ENCODE measurements at places on chromosomes 16 and 17.
A peak's percentile ranks its signal among the peaks of the same experiment; 100 is the strongest.

DNA sequence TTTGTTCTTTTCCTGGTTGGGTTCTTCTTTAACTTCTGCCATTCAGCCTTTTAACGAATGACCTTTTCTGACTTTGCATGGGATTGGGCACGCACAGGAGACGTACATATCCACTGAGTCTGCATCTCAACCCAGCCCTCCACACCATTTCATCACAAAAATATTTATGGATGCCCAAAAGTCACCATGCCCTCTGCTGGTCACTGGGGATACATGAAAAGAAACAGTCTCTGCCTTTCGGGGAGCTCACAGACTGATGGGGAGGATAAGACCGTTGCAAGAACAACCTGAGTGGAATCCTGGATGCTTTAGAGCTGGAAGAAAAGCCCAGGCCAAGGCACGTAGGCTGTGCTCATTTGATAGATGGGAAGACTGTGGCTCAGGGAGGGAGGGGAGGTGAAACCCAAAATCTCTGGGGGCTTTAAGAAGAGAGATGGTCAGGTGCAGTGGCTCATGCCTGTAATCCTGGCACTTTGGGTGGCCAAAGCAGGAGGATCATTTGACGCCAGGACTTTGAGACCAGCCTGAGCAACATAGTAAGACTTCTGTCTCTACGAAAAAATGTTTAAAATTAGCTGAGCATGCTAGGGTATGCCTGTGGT, 7.9 kb upstream of the MT2A start:
- peak; percentile 61 for DNase-seq

- DNase-seq, result no peak
These were observed 42.7 kb upstream of the SDK2 start for GRCh38 chr17:73686961-73687360.

GRCh38 chr16:74743668-74744299, 30.8 kb downstream of the FA2H start:
- DNase-seq, result no peak

GRCh38 chr16:71357681-71358080, 842 bp upstream of the CALB2 start:
- no peak for DNase-seq

DNA sequence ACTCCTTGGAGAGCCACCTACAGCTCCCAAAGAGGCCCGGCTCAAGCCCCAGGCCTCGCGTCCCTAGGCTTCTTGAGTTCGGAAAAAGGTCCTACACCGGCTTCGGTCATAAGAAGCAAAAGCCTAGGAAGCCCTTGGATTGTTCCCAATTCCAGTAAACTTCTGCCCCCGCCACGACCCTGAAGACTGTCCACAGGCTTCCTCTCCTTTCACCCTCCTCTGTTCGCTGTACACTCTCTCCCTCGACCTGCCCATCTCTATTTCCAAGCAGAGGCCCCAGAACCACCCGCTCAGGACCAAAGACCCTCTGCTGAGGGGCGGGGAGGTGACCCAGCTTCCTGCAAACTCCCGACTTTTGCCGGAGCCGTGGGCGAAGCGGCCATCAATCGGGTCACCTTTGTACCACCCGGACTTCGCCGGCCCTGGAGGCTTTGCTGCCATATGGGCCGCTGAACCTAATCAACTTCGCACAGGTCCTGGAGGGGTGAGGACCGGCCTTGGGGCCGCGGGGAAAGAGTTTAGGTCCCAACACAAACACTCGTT, 2.7 kb downstream of the HOXB2 start:
- DNase-seq, result no peak

DNA sequence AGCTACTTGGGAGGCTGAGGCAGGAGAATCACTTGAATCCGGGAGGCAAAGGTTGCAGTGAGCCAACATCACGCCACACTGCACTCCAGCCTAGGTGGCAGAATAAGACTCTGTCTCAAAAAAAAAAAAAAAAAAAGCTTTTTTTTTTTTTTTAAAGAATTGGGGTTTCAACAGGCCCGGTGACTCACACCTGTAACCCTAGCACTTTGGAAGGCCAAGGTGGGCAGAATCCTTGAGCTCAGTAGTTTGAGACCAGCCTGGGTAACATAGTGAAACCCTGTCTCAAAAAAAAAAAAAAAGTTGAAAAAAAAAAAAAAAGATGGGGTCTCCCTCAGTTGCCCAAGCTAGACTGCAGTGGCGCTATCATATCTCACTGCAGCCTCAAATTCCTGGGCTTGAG, 6.6 kb upstream of the HEXIM2 start:
- DNase-seq, result no peak

DNA sequence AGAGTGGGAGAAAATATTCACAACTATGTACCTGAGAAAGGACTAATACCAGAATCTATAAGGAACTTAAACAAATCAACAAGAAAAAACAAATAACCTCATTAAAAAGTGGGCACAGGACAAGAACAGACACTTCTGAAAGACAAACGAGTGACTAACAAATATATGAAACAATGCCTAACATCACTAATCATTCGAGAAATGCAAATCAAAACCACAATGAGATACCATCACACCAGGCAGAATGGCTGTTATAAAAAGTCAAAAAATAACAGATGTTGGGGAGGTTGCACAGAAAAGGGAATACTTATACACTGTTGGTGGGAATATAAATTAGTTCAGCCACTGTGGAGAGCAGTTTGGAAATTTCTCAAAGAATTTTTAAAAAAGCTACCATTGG, 83.5 kb upstream of the WSCD1 start:
- DNase-seq, result no peak

GRCh38 chr17:67377488-67378453, 690 bp downstream of the PITPNC1 start:
- DNase-seq, result peak; percentile 69

- no peak for DNase-seq
These were observed 213.9 kb downstream of the MRTFB start for GRCh38 chr16:14284930-14285512.

DNA sequence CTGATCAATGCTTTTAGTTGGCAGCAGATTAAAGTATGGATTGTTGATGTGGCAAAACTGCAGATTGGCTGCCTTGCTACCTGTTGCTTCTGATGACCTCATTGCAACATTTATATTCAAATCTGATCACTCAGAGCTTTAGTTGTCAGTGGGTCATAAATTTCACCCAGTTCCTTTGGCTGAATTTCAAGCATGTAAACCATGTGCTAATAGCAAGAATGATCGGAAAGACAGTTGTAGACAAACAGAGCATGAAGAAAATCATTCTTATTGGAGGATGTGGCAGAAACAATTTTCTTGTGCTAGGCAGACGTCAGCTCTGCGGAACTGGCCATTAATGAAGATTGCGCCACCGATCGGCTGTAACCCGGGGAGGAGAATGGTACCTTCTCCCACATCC, 346.6 kb upstream of the EEF2KMT start:
- DNase-seq, result no peak

- DNase-seq, result no peak
These were observed 103.9 kb downstream of the GNAO1 start for GRCh38 chr16:56295059-56295665.

GRCh38 chr16:2206780-2207433, 1.7 kb downstream of the MLST8 start:
- DNase-seq, result peak; percentile 44

DNA sequence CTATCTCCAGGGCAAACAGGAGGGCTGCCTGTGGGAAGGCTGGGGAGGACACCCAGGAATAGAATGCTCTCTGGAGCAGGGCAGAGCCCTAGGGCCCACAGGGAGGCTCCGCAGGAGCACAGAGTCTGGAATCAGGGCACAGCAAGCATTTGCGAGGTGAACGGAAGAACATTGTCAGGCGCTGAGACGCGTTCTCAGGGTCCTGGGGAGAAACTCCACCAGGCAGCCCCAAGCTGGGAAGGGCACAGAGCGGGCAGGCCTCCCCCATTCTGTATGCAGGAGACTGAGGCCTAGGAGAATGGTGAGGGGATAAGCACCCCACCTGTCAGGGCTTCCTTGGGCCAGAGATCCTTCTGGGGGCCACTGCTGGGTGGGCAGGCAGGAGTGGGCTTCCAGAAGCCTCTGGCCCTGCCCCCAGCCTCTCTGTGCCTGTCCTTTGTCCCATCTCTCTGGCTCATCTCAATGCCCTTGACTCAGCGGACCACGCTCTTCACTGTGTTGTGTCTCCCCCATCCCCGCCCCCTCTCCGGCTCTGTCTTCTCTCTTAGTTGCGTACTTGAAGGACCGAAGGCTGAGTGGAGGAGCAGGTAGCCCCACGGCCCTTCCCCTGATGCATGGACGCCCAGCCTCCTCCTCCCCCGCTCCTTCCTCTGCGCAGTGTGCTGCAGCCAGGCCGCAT, 5.1 kb upstream of the SETD6 start:
- DNase-seq, result no peak

- peak; percentile 17 for DNase-seq
These were observed 295.8 kb downstream of the FOXL1 start for GRCh38 chr16:86874141-86874540.

- DNase-seq, result no peak
These were observed 49.4 kb downstream of the ADAMTS18 start for GRCh38 chr16:77385481-77385880.

DNA sequence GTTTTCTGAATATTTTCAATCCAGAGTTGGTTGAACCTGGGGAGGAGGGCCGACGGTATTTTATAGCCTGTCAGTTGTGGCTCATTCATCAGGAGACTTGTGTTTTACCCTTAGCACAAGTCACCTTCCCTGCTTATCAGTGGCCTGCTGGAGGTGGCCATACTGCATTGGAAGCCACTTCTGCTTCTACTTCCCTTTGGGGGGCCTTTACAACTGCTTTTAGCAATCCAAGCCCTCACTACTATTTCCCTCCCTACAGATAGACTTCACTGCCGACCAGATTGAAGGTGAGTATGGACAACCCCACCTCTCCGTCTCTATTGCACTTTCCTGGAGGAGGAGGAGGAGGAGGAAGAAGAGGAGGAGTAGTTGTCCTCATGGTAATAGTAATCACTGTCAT, 4.4 kb downstream of the MYL4 start:
- DNase-seq, result no peak

- no peak for DNase-seq
These were observed 4.6 kb upstream of the WFIKKN1 start for GRCh38 chr16:625977-626765.

DNA sequence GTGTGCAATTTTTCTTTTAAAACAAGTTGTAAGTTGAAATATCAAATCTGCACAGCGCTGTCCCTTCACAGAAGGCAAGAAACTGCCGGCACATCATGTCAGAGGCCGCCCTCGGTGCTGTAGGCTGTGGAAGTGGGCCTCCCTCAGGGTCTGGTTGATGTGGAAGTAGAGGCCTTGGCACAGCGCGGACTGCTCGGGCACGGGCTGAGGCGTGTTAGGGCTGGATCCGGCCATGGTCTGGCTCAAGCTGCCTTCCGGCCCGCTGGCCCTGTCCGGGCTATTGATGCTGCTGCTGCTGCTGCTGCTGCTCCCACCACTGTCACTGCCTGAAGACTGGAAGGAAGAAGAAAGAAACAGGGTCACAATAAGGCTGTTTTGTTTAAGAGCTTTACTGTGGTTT, 16.6 kb downstream of the COG1 start:
- no peak for DNase-seq

GRCh38 chr17:75265614-75266315, 4.1 kb downstream of the MRPS7 start:
- peak; percentile 58 for DNase-seq

DNA sequence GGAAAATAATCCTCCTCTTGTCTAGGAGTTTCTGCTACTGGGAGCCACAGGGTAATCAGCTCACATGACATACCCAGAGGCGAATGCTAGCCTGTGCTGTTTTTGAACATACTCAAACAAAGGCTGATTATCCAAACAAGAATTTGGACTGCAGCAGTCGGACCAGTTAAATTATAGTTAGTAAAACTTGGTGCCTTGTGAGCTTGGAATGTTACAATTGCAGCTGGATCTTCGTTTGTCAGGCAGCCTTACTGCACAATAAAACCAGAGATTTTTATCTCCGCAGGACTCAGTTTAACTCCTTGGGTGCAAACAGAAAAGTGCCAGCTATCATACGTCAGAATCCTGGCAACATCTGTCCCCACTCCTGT, 163.8 kb upstream of the TBX2 start:
- no peak for DNase-seq

DNA sequence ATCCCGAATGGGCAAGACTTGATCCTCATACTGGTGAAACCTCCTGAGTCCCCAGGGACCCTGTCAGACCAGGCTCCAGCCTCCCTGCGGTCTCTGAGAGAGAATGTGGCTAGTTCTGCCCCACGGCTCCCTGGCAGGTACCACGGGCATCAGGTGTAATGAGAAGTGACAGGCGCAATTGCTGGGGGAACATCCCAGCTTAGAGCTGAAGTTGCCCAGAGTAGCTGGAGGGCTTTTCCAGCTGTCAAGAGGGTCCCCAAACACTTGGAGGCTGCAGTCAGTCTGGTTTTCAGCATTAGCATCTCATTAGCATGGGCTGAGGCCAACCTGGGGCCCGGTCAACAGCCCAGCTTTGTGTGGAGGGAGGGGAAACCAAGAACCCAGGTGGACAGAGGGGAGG, 100.0 kb upstream of the TMEM132E start:
- no peak for DNase-seq

GRCh38 chr17:42612013-42612412, 2.5 kb downstream of the TUBG1 start:
- DNase-seq, result no peak
